Mucosa of gallbladder (tissue), 1 donor: ENCODE measurements at places on chromosomes 2 and 18.

DNA sequence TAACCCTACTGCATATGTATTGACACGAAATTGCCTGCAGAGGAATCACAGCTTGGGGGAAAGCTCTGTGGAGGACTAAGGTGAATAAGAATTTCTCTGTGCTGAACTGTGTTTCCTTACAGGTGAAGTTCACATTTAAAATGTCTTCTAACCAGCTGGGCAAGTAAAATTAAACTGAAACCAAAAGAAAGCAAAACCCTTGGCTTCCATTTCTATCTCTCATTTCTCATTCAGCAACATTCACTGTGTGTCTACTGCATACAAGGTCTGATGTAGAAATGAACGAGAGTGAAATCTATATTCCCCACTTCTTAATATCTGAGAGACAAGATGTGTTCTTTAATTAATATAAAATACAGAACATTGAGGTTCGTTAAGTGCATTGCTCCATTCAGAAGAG, 397.3 kb downstream of the SOX11 start:
- DNase-seq: no peak

GRCh38 chr2:73050121-73050545, 21.4 kb downstream of the SFXN5 start:
- DNase-seq: no peak

DNA sequence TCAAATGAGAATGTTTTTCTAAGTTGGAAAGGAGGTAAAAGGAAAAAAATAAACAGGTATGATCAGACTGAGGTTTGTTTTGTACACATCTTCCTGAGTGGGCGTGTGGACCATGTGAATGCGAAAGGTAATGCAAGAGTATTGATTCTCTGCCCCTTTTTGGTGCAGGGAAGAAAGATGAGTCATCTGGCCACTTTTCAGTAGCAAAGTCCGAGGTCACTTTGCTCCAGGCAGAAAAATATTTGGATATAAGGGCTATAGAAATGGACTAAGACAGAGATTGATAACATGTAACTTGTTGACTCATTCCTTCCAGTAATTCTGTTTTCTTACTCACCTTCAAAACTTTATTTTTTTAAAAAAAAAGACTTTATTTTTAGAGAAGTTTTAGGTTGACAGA, 130.5 kb downstream of the DSEL start:
- peak; percentile 34 for DNase-seq

- DNase-seq: no peak
These were observed 55.1 kb upstream of the IMP4 start for GRCh38 chr2:130287656-130288026.

- DNase-seq: no peak
These were observed at the start of gene LRRTM1 for GRCh38 chr2:80303909-80304837. TSS of gene LRRTM1 (minus strand) at chr2:80304752. CDS start at chr2:80303819, 933 bp downstream.

DNA sequence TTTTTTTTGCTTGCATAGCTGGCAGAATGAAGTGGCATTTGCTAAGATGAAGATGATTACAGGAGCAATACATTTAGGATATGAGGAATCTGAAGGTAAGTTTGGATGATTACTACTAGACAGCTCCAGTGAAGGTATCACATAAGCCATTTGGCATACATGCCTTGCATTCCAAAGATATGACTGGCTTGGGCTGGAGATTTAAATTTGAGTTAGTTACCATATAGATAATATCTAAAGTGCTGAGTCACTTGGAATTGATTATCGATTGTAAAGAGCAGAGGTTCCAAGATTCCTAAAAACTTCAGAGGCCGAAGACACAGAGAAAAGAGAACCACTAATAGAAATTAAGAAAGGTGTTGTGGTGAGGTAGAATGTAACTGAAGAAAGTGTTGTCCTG, 1026.4 kb downstream of the DSC3 start:
- DNase-seq: no peak

- no peak for DNase-seq
These were observed 58.0 kb upstream of the FANCL start for GRCh38 chr2:58299123-58299522.

GRCh38 chr18:55001394-55002024, 42.2 kb upstream of the CCDC68 start:
- no peak for DNase-seq

- DNase-seq: no peak
These were observed 28.6 kb upstream of the CHAC2 start for GRCh38 chr2:53739032-53739431.

DNA sequence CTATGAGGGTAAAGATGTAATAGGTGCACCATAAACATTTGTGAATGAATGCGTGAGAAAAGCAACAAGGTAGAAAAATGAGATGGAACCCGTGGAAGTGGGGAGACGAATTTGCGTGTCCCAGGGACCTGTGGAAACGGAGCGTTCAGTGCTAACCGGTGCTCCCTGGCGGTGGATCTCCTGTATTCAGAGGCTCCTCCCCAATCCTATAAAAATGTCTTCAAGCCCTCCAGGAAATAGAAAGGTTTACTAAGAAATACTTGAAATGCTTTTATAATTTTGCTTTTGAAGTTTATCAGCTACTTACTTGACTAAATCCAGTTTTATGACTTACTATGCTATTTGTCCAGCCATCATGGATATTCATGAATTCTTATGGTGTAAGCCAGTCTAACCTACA, 62.8 kb upstream of the RBM44 start:
- DNase-seq: no peak

DNA sequence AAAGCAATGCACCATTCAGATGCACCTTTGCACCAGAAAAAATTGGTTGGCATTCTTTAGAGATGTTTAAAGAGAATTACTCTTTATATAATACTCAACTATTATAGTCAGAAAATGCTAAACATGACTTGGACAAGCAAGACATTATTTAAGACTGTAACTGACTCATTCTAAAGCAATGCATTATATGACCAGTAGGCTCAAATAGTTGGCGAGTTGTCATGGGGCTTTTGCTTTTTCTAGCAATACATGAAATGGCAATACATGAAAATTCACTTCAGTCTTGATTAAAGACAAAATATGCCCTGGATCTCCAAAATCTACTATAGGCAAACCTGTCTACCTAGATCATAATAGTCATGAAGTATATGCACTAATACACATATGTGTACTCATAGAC, 216.9 kb upstream of the VWC2L start:
- DNase-seq: no peak

DNA sequence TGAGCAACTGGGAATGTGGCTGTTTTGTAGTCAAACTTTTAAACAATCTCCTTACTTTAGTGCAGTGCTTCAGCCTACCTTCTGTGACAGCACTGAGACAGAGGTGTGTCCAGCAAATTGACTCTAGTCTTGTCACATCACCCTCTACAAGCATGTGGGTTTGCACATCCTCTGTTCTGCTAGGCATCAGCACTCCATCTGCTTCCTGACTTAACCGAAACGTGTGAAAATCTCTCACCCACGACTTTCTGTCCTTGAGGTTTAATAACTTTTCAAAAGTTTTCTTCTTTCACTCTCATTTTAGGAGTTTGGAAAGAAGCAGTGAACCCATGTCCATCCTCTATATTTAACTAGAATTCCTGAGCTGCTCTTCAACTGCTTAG, 42.6 kb downstream of the TTR start:
- no peak for DNase-seq

- no peak for DNase-seq
These were observed 274.9 kb upstream of the GALNT5 start for GRCh38 chr2:156982615-156983014.

DNA sequence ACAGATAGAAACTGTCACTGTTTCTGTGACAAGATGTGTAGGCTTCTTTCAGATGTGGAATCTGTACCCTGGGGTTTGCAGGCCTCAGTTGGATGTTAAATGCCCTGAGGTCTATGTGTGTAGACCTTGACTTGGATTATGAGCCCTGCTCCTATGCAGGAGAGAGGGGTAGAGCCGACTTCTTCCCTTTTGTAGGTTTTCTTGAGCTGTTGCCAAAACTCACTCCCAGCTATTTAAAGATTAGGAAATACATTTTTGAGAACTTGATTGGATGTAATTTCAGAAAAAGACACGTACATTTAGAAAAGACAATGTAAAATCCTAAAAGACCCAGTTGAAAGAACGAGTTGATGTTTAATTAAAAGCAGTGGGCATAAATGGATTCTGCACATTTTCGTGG, 374.8 kb downstream of the SLC4A3 start:
- no peak for DNase-seq

- no peak for DNase-seq
These were observed 3.6 kb upstream of the GPC1 start for GRCh38 chr2:240431661-240432424.

GRCh38 chr18:73688851-73689711, 458.6 kb downstream of the FBXO15 start:
- DNase-seq: no peak

GRCh38 chr2:200264631-200265030, 41.9 kb upstream of the SPATS2L start:
- DNase-seq: no peak

DNA sequence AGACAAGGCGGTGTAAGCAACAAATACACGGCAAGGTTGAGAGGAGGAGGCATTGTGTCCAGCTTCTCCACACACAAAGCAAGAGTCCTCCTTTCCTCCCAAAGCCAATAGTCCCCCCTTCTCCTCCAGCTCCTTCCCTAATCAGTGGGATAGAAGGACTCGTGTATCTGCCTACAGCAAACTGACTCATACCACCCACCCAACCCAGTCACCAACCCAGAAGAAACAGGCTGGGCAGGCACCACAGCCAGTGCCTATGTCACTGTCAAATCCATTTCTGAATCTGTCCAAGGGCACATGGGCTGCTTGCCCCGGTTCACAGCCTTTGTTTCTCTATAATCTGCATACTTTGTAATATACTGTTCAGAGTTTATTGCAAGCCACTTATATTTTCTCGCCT, 19.2 kb upstream of the NMS start:
- DNase-seq: no peak

DNA sequence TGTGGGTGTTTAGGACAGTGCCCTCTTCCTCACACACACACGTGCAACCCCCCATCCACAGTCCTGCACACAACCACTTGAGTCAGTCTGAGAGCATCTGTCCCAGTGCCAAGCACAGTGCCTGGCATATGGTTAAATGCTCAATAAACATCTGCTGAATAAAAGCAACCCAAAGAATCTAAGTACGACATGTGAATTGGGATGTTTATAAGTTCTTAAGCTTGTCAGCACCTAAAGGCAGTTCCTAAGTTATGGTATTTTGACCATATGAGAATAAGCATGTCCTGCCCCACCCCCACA, 37.8 kb downstream of the CAPN13 start:
- DNase-seq: no peak

GRCh38 chr2:105768176-105768575, 23.5 kb downstream of the NCK2 start:
- DNase-seq: no peak

DNA sequence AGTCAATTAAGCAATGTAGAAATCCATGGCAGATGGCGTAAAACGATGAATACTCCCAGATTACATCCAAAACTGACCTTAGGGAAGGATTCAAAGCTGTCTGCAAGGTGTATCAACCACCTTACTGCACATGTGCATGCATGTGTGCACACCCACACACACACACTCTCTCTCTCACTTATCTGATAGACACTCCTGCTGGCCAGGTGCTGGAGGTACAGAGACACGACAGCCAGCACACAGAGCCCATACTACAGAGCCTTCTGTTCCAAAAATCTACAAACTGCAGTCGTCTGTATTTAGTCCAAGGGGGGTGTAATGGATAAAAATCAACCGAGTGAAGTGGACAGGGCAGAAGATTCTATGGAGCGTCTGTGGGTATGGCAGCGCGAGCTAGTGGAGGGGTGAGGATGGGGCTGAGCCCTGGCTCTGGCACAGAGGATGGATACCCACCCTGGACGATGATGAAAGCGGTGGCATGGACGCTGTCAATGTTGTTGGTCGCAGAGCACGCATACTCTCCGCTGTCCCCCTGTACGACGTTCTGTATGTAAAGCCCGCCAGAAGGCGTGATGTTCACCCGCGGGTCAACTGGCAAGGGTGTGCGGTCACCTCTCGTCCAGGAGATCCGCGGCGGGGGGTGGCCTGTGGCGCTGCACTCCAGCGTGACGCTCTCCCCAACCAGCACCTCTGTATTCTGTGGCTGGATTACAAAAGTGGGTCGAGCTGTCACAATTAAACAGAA, 78.4 kb downstream of the PXDN start:
- no peak for DNase-seq

DNA sequence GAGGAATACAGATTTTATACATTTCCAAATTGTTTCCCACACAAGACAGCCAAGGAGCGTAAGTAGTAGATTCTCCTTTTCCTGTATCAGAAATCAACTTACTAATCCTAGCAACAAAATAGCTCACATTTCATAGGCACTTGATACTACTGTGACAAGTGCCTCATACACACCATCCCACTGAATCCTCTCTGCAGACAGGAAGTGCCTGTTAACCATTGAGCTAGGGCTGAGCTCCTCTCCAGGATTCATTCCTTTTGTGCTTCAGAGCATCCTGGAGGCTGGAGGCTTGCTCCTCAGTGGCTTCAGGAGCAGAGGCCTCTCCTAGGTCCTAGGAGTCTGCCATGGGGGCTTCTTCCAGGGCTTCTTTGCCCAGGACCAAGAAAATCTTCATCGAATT, 20.8 kb upstream of the ZNF396 start:
- DNase-seq: no peak

GRCh38 chr18:7742224-7742623, 175.1 kb downstream of the PTPRM start:
- DNase-seq: no peak

- DNase-seq: no peak
These were observed 41.1 kb downstream of the SOWAHC start for GRCh38 chr2:109655287-109655686.

DNA sequence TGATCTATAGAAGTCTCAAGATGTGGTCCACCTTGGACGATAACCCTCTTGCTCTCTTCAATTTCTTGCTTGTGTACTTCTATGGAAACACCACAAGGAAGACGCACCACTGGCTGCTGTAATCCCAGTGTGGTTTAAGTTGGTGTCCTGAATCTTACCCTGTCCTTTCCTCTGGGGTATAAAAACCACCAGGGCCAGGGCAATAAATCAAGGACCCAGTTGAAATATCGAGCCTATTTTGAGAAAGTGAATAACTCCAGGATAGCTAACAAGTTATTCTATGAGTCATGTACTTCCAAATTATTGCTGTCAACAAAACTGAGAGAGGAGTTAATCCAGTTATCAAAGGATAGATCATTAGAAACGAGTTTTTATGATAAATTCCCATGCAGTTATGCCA, 137.0 kb downstream of the RND3 start:
- DNase-seq: no peak

GRCh38 chr18:2138552-2138951, 432.8 kb downstream of the METTL4 start:
- no peak for DNase-seq

GRCh38 chr2:85448461-85449213, 30.1 kb downstream of the SH2D6 start:
- no peak for DNase-seq

GRCh38 chr2:47002031-47002430, 86.4 kb upstream of the MCFD2 start:
- no peak for DNase-seq

- DNase-seq: no peak
These were observed 48.5 kb upstream of the FOSL2 start for GRCh38 chr2:28343971-28344715.

DNA sequence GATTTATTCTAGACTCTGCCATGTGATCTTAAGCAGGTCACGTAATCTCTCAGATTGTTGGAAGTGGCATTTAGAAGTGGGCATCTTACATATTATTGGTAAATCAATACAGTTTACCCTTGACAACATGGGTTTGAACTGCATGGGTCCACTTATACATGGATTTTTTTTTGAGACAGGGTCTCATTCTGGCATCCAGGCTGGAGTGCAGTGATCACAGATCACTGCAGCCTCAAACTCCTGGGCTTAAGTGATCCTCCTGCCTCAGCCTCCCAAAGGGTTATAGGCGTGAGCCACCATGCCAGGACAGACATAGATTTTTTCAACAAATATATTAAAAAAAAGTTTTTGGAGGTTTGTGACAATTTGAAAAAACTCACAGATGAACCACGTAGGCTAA, 144.7 kb downstream of the OTX1 start:
- no peak for DNase-seq
